ENCODE measurements at places on chromosomes 4 and X.

DNA sequence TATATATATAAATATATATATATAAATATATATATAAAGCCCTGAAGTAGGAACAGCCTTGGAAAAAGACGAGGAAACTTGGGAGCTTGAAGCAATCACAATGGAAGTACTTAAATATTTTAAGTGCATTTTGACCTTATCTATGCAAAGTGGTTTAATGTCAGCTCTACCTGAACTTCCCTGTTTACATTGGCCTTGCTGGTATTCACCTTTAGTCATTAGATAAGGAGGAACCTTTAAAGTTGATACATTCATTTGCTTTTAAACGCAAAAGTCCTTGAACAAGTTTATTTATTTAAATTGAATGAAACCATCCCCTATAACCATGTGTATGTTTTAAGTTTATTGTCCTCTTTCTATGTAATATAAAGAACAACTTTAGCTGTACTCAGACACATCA is 166.7 kb upstream of the ANKRD50 start:
- no peak for DNase-seq

GRCh38 chrX:101206471-101206870 is 13.1 kb upstream of the DRP2 start:
- DNase-seq: no peak

- no peak for DNase-seq
Observed at GRCh38 chr4:154076921-154077320, 288.0 kb upstream of the SFRP2 start.

GRCh38 chrX:103376118-103376978 is at the start of gene BEX3:
Gene BEX3 (plus strand): TSS chrX:103376538. CDS start chrX:103377522, 984 bp downstream.
- DNase-seq: no peak

GRCh38 chrX:133401536-133401935 is 13.8 kb downstream of the GPC4 start:
- no peak for DNase-seq

DNA sequence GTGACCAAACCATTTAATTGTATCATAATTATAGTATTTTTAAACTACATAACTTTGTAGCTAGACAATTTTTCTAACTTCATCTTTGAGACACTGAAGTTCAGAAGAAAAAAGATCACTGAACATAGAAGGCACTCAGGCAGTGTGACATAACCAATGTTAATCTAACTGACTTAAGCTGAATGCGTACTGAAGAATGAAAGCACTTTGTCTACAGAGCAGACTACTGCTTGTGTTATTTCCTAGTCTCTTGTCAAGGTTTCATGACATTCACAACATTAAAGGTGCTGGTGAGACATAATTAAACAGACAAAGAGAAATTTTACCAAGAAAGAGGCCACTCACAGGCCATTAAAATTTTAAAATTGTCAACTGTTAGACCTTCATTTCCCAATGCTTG is 13.5 kb downstream of the AMMECR1 start:
- no peak for DNase-seq

DNA sequence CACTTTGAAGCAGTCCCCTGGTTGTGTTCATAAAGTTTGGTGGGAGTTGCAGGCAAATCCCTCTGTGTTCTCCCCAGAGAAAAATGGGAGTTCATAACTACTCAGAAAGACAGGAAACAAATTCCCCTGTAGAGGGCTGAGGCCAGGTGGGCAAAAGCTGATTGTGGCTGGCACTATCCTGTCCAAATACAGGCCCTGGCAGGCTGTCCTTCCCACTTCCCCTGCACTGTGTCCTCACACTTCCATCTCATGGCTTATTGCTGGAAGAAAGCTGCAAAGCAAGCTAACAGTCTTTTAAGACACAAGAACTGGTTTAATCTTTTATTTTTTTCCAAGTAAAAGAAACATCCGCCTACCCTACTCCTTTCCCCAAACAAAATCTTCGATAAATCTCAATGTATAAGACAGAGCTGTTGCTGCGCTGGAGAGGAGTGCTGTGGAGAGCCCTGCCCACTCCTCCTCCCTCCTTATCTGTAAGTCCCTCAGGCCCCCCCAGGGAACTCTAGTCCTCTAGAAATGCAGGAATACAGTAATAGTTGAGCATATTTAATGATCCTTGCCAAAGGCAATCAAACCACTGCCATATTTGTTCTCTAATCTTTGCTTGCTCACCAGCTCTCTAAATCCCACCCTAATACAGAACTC is 14.0 kb downstream of the TAPT1 start:
- DNase-seq: no peak

GRCh38 chr4:5905714-5906113 is 12.8 kb upstream of the CRMP1 start:
- no peak for DNase-seq

GRCh38 chr4:102775805-102776204 is 15.0 kb upstream of the MANBA start:
- no peak for DNase-seq

DNA sequence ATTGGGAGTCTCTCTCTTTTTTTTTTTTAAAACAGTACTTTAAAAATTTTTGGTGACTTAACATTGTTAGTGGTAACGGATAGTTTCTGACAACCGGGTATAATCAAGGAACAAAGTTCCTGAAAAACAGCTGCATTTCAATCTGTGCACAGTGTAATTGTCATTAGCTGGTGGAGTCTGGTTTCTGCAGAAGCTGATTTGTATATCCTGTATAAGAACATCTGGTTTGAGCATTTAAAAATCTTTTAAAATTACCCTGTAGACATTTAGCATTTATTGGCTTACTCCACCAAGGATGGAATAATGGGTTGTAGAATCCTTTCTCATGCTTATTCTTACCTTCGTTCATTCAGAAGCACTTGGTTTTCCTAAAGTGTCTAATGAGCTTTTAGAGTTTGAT is 11.2 kb downstream of the JADE1 start:
- no peak for DNase-seq

DNA sequence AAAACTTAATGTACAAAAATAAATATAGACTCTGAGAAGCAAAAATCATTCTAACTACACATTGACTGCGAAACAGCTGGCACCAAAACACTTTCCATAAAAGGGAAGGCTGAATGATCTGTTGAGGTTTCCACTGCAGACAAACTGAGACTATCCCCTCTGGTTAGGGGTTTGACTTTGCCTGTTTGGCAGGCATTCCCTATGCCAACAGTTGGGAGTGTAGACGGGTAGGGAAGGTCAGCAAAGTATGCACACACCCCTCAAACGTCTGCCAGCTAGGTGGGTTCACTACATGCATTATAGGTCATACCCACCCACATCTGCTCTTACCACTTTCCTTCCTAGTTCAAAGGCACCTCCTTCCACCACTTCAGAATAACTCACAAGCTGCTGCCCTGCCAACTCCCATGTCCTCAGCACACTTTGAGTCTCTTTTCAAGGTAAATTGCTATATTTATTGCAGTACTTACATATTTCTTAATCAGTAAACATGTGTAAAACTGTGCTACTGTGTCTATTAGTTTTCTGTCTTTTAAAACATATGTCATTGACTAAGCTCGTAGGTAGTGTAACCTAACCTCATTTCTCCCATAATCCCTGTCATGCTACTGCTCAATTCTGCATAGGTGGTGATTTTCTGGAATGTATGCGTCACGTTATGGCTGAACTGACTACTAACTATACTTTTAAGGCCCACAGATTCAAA is 12.4 kb downstream of the CTSO start:
- no peak for DNase-seq

DNA sequence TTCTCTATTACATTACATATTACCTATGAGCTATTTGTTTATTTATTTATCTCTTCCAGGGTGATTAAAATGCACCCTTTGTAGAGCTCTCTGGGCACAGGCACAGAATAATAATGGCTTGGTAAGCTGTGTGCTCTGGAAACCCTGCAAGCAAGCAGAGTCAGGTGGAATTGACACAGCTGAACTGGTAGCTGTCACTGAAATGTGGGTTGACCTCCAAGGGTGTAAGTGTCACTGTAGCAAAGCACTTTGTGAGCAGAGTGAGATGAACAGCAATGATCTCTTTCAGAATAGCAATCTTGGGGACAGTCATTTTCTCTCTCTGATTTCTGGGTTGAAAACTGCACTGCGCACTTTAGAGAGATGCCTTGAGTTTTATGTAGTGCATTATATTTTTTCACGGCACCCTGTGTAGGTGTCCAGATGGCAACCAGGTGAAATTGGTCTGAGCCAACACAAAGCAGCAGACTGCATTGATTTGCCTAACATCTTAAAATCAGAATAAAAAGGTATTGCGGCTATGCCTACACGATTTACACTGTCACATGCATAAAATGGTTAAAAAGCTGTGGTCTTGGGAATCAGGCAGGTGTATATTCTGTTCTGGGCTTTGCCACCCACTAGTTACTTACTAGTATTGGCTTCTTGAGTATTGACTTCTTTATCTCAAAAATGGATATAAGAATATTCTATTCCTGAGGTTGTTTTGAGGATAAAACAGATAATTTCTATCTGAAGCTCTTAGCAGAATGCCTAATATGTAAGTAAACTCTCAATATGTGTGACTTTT is 450.3 kb downstream of the RAPGEF2 start:
- DNase-seq: no peak

DNA sequence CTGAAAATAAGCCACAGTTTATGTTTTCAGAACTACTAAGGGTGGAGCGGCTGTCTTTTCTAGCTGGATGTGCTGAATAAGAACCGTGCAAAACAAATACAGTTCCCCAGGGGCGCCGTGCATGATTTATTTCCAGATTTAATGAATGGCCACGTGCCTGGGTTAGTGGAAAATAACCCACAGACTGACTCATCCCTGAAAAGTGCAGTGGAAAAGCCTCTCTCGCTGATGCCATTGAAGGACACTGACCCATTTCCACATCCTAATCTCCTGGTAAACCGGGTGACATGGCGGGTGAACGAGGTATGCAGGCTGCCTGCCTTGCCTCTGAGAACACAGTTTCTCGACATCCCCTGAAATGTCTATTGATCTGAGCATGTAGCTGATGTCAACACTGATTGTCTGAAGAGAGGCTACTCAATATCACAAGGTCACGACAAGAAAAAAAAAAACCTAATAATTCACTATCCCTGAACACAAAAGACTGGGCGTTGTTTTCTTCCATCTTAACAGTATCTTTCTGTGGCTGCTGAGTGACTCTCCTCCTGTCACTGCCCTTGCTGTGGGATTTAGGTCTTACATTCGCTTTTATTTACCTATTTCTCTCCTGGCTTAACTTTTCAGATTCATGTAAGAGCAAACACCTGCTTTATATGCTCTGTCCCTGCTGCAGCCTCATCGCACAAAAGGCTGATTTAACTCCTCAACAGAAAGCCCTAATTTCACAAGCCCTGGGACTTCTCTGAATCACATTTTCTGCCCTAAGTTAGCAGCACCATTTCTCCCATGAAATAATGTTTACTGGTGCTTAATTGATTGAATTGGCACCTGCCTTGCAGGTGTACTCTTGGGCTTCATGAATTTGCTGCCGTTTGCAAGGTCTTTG is 76.9 kb upstream of the SCOC start:
- no peak for DNase-seq

- DNase-seq: no peak
Observed at GRCh38 chr4:187618701-187619281, 376.8 kb upstream of the ZFP42 start.

GRCh38 chrX:40047485-40047884 is 50.3 kb downstream of the BCOR start:
- DNase-seq: no peak

DNA sequence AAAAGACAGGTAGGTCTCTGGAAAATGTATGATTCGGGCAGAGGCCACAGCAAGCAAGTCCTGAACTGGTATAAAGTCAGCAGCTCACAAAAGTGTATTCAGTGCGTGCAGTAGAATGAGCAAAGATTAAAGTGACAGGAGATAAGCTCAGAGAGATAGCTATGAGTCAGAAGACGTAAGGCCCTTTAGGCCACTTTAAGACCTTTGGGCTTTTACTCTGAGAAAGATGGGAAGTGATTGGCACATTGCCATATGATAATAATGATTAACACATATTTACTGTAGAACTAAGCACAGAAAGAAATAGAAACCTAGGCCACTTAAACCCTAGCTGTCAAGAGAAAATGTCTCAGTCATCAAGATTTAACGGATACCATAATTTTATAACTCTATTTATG is 51.7 kb downstream of the TBCK start:
- no peak for DNase-seq

DNA sequence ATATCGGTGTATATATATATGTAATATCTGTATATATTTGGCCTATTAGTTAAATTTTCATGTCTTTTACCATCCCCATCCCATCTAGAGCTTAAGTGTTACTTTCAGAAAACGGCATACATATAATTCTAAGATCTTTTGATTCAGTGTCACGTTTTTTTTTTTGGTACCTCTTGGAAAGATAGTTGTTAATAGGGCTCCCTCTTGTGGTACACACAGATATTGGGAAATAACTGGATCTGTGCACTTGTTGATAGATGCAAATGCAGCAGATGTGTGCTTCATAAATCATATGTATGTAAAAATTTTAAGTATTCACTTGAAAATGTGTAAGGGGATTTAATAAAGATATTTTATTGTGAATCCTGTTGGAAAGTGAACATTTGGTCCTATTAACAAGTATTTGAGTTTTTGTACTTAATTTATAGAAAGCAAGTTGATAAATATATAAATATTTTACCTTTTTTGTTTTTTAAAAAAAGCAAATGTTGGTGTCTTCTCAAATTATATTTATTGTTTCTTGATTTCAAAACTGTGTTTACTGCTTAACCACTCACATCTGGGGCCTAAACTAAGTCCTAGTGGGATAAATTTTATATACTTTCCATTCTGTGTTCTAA is 74.7 kb downstream of the PAQR3 start:
- DNase-seq: no peak
